CD4-positive, alpha-beta T cell treated with Interferon alpha-2 for 1 hour (primary cell): ENCODE measurements at places on chromosomes 1 and 21.

GRCh38 chr1:113675302-113675701 is 84.0 kb downstream of the PHTF1 start:
- no peak for DNase-seq

DNA sequence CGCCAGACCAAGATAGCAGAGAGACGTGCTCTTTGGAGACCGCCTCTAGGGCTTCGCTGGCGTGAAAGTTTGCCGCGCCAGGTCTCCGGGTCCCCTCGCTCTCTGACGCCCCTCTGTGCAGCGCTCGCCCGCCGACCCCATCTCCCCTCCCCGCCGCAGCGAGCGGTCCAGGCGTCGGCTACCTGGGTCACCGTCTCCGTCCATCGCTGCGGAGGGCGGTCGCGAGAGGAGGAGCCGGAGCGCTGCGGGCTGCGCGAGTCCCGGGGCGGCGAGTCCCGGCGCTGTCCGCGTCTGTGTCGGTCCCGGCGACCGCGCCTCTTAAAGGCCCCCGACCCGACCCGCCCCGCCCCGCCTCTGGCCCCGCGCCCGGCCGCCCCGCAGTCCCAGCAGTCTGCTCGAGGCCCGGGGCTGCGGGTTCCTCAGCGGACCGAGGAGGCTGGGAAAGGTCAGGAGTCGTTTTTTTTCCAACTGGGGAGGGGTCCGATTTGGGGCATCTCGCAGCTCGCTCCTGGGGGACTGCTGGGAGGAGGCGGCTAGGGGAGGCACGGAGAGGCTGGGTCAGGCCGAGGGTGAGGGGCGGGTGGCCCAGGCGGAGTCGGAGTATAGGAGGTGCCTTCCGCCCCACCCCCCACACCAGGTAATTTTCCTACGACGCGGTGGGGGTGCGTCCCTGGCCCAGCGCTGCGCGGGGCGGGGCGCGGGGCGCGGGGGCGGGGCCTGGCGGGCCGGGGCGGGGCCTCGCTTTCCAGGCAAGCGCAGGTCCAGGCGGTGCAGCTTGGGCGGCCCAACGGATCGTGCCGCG is at the start of the genes FBXO2 and FBXO44:
FBXO2 (minus strand) TSS at position 293 of the 802 bp plus-strand sequence; CDS start at position 204, 89 bp downstream.
FBXO44 (plus strand) TSS at position 741 of the 802 bp plus-strand sequence. CDS start 959 bp downstream, outside the sequence.
- DNase-seq = peak; percentile 74

- DNase-seq = no peak
Observed at GRCh38 chr1:210917560-210918169, 216.3 kb downstream of the KCNH1 start.

DNA sequence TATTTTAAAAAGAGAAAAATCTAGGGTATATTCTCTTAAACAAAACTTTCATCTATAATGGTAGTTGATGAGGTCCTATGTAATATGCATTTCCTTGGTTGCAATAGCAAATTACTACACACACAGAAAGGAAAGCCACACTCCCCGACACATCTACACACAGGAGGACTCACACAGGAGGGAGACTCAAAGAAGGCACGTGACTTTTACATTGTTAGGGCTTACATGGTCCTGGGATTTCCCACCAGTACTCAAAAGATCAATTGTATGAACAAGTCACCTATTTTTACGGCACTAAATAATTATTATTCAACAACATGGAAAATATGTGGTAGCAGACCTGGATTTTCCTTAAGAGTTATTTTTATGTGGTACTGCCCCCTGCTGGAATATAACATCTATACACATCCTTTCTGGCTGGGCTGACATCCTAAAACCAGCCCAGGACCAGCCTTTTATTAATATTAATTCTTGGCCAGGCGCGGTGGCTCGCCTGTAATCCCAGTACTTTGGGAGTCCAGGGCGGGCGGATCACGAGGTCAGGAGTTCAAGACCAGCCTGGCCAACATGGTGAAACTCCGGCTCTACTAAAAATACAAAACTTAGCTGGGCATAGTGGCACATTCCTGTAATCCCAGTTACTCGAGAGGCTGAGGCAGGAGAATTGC is 33.9 kb upstream of the LGALS8 start:
- peak; percentile 60 for DNase-seq

GRCh38 chr1:55716151-55716550 is 501.0 kb upstream of the USP24 start:
- DNase-seq = no peak

DNA sequence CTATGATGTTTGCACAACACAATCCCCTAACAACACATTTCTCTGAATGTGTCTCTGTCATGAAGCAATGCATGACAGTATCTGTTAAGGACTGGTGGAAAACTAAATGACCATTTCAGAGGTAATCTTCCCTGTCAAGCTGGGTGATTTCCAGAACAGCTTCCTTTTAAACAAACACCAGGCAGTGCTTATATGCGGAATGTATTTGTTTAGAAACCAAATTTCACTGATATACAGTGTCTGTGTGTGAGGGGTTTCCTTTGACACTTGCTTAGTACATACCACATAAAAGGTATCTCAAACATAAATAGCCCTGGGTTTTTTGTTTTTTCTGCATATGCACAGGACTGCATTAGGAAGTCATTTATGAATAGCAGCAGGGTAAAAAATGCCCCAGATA is 95.6 kb downstream of the TGFBR3 start:
- DNase-seq = no peak

DNA sequence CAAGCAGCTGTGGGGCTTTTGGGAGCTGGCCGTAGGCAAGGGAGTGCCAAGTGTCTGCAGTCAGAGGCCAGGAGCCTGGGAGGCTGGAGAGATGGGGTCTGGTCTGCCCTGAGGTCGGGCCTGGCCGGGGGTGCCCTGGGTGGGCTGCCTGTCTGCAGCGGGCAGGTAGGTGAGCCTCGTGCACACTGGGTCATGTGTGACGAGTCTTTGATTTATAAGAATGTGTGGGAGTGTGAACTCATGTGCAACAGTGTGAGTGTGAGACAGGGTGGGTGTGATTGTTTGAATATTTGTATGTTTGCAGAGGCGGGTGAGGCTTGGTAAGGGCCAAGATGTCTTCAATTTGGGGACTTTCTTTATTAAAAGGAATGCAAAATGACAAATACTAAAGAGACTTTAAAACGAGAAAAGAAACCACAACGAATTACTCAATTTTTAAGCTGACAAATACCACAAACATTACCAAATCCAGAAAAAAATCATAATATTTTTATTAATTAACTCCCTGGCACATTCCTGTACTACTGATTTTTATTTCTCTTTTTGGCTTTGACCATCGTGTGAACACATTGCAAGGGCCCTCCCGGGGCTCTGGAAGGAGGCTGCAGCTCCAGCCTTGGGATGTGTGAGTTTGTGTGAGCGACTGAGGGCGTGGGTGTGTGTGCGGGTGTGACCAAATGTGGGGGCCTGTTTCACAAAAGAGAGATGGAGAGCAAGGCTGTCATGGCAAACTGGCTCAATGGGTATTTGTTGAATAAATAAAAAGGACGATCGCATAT is 110.3 kb upstream of the WNT4 start:
- no peak for DNase-seq

DNA sequence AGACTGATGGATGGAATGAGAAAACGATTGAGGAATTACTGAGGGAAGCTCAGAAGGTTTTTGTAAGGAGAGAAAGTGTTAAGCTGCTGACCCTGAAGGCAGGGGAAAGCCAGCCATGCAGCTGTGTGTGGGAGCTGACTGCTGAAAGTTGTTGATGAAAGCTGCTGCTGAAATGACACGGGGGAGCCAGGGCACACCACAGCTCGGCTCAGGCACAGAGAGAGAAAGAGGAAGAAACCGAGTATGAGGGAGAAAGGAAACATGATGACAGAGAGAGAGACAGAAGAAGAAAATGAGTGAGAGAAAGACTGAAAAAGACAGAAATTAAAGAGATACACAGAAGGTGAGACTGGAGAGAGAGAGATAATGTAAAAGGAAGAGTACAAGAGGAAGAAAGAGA is 115.5 kb downstream of the LRRC53 start:
- DNase-seq = no peak

DNA sequence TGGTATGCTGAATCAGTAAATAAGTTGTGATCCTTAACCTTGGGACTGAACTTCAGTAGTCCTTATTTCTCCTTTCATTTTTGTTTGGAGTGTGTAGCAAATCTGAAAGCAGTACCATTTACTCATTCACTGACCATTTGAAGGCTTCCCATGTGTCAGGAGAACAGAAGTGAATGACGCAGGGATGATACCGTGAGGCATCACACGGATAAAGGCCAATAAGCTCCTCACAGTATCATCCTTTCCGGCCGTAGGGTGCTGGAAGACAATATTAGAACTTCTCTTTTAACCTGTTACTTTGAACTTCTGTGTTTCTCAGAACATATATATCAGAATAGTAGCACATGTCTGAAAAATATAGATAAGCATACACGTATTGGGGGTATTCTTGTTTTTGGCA is 21.3 kb downstream of the BACH1 start:
- DNase-seq = no peak

DNA sequence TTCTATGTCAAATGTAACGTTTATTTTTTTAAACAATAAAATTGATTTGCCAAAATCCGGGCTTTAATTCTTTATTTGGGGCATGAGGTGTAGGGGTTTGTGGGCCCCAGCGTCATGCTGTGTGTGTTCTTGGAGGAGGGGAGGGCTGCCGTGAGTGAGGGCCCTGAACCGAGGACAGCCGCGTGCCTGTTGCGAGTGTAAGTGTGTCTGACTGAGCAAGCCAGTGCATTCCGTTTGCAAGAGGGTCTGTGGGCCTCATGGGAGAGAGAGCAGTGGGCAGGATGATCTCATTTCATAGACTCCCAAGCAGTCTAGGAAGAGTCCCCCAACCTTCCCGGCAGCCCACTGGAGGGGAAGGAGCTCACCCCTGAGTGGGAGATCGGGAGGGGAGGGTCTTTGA is 21.4 kb upstream of the SPSB1 start:
- DNase-seq = no peak

DNA sequence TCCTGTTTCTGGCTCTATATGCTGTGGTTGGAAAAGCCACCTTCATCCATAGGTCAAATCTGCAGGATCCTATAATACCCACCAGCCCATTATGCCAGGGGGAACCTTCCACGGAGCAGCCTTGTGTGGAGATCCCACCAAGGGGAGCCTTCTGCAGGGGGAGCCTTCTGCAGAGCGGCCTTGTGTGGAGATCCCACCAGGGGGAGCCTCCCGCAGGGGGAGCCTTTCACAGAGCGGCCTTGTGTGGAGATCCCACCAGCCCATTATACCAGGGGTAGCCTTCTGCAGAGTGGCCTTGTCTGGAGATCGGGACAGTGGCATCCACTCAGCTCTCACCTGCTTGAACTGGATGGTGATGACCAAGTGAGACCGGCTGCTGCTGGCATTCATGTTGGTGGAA is 85.3 kb downstream of the SCCPDH start:
- DNase-seq = no peak

- no peak for DNase-seq
Observed at GRCh38 chr21:24852610-24853195, 754.6 kb downstream of the MRPL39 start.

DNA sequence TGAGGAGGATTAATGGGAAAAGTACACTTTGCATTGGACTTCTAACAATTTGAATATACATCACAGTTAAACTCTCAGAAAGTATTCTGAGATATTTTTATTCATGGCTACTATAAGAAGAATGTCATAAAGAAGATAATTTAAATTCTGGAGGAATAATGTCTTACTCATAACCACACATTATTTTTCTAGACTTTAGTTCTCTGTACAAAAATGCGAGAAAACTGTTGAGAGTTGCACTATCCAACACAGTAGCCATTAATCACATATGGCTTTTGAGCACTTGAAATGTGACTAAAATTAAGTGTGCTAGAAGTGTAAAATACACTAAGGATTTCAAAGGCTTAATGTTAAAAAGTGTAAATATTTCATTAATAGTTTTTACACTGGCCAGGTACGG is 53.8 kb downstream of the CRB1 start:
- no peak for DNase-seq

DNA sequence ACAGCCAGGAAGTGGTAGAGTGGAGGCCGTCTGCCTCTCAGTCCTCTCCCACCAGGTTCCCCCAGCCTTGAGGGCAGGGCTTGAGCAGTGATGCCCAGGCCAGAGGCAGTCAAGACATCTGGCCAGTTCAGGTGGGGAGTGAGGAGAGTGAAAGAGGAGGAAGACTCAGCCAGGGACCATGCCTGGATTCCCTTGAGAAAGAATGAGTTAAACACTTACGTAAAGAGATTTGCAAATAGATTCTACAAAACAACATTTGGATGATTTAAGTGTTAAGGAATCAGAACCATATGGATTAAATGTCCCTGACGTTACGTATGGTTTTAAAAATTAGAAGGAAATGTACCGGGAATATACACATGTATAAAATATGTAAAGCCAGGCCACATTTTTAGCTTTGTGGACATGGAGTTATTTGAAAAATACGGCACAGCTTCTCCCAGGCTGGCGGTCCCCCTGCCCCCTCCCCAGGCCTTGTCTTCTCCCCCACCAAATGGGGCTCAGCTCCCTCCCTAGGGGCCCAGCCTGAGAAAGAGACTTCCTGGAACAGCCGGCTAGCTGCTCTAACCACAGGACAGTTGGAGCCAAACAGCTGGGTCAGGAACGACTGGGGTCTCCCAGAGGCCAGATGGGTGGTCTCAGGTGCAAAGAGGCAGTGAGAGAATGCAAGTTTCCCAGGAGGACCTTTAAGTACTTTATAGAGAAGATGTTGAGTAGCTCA is 188.3 kb upstream of the EDN2 start:
- DNase-seq = no peak

GRCh38 chr1:110903853-110904500 is 31.0 kb downstream of the CD53 start:
- no peak for DNase-seq

DNA sequence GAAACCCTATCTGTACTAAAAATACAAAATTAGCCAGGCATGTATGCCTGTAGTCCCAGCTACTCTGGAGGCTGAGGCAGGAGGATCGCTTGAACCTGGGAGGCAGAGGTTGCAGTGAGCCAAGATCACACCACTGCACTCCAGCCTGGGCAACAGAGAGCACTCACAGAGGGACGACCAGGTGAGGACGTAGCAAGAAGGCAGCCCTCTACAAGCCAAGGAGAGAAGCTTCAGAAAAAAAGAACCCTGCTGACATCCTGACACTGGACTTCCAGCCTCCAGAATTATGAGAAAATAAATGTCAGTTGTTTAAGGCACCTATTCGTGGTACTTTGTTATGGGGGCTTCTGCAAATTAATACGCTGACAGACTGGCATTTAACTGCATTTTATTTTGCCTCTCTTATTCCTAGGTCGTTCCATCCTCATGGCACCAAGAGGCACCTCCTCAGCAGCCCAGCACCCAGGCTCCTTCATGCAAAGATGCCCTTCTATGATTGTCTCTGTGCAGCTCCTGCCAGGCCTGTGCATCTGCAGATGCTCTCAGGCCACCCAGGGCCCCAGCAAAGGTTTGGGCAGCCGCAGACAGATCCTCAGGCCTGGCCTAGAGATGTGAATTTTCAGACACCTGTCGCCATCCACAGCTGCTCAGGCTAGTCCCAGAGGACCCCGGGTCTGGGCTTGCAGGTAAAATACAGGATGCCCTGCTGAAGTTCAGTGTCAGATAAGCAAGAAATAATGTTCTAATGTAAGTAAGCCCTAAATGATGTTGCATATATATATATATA is 86.0 kb upstream of the COX20 start:
- DNase-seq = no peak

- no peak for DNase-seq
Observed at GRCh38 chr1:222777463-222777862, 37.4 kb upstream of the DISP1 start.
